Mucosa of gallbladder (tissue), 1 donor: ENCODE measurements at places on chromosomes 3 and 15. TPM values are rescaled to one million over a fixed set of nuclear protein-coding genes. Genes with fewer than 3 reads are reported as not detected.

DNA sequence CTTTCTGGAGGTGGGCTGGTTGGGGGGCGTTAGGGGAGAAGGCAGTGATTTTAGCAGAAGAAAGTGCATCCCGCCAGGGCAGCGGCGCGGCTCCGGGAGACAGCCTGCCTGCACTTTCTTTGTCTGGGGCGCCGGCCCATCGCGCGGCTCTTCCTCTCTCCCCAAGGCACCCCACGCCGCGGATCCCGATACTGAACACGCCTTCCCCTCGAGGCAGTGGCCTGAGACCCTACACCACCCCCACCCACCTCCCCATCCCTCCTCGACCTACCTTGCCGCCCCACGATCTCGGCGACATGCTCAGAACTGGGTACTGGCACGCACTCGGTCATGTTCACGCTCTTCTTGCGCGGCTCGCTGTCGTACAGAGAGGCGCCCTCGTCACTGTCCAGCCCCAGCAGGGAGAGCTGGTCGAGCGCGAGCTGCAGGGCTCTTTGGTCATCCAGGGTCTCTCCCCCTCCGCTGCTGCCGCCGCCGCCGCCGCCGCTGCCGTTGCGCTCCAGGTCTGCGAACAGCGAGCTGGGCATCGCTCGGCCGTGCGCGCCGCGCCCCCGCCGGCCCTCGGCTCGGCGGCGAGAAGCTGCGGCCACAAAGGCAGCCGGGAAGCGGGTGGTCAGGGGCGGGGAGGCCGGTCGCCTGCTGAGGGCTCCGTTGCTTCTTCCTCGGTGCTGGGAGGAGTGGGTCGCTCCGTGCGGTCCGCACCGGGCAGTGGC is 483 bp downstream of the MEX3B start:
- DNase-seq, result peak; percentile 25

DNA sequence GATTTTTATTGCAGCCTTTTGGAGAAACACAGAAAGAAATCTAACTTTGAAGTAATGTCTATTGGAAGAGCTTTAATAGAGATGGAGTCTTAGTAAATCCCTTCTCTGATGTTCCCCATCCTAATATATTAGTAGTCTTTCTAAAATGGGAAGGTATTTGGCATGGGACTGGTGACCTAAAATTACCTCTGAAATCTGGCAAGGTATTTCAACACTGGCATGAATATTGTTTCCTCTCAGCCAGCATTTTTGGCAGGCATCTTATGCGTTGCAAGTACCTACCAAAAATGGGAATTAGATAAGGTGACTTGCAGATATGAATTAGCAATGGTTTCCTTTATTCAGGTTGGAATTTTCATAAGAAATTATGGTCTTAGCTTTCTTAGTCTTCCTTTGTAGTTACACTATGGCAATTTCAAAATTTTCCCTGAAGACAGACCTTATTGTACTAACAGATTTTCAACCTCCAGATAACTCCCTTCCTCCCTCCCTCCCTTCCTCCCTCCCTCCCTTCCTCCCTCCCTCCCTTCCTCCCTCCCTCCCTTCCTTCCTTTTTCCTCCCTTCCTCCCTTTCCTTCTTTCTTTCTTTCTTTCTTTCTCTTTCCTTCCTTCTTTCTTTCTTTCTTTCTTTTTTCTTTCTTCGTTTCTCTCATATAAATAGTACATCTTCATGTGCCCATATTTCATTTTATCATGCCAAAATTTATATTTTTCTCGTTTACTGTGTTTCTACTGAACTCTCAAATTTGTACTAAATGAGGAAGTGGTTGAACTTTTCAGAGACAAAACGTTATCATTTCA is 168.2 kb upstream of the KCNMB2 start:
- no peak for DNase-seq

DNA sequence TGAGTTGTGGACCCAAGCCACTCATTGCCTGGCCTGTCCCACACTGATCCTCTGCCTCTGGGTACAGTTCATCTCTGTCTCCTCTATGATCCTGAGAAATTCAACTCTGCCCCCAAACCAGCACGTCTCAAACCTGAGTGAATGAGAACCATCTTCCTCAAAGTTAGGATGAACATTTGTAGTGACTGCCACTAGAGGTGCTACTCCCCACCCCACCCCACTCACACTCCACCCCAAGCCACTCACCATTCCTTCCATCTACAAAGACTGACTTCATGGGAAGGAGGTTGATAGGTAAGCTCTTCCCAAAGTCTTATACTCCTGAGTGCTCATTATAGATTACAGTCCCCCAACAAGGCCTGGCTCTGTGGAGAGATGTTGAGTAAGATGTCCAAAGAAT is 43.8 kb downstream of the NEK10 start:
- no peak for DNase-seq

IMPG2 gene
- 0.29 TPM for total RNA-seq

GRCh38 chr3:106758459-106758858 is 618.8 kb upstream of the CCDC54 start:
- DNase-seq, result no peak

- DNase-seq, result peak; percentile 70
Observed at GRCh38 chr3:149474250-149474817, at the start of gene TM4SF4. Gene TM4SF4, plus strand, starts transcription at chr3:149474697. Its CDS starts 181 bp downstream, at chr3:149474878.

- no peak for DNase-seq
Observed at GRCh38 chr3:130828948-130829947, 64.6 kb upstream of the ATP2C1 start.

DNA sequence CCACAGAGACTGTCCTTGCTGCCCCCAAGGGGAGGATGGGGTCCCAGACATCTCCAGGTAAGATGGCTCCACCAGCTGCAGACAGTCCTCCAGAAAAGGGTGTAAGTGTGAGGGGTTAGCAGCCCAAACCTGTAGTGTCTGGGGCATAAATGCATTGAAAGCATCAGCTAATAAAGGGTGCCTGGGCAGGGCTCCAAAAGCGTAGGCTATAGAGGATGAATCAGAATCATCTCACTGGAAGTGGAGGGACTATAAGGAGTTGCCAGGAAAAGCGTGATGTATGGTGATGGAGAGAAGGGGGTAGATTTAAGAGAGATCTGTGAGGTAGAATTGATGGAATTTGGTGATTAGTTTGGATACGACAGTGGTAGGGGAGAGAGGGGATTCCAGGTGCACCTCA is 79.9 kb upstream of the ONECUT1 start:
- no peak for DNase-seq

DNA sequence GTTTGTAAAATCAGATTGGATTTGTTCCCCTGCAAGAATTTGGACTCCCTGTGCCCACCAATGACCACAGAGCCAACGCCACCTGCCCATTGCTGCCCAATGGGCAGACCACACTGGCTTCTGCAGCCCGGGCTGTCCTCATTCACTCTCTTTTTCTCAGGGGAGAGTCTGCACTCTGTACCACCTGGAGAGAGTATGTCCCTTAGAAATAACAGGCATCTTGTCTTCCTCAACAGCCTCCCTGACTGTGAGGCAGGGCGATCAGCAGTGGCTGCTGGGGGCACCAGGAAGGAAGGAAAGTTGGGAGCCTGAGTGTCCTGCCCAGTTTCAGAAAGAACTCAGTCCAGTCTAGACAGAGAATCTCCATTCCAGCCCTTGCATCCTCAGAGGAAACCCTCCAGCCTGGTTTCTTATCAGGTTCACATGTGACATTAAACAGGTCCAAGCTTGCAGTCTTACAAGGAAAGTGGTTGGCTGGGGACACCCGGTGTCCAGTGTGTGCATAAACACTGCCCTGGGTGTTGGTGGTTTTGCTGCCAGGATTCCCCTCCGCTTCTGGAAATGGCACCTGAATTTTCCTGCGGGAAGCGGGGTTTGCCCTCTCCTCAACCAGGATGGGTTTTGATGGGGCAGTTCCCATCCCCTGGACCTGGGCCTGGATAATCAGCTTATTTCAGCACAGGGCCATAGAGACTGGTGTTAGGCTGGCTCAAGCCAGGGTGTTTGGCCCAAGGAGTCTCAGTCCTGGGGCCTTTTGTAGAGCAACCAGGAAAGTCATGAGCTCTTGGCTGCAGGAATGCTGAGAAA is 37.2 kb downstream of the SSUH2 start:
- DNase-seq, result peak; percentile 72

- no peak for DNase-seq
Observed at GRCh38 chr15:88612186-88612796, 8.8 kb upstream of the AEN start.

RTP1 gene
- total RNA-seq, result not detected

ACTRT3 gene
- 1.6 TPM for total RNA-seq

DNA sequence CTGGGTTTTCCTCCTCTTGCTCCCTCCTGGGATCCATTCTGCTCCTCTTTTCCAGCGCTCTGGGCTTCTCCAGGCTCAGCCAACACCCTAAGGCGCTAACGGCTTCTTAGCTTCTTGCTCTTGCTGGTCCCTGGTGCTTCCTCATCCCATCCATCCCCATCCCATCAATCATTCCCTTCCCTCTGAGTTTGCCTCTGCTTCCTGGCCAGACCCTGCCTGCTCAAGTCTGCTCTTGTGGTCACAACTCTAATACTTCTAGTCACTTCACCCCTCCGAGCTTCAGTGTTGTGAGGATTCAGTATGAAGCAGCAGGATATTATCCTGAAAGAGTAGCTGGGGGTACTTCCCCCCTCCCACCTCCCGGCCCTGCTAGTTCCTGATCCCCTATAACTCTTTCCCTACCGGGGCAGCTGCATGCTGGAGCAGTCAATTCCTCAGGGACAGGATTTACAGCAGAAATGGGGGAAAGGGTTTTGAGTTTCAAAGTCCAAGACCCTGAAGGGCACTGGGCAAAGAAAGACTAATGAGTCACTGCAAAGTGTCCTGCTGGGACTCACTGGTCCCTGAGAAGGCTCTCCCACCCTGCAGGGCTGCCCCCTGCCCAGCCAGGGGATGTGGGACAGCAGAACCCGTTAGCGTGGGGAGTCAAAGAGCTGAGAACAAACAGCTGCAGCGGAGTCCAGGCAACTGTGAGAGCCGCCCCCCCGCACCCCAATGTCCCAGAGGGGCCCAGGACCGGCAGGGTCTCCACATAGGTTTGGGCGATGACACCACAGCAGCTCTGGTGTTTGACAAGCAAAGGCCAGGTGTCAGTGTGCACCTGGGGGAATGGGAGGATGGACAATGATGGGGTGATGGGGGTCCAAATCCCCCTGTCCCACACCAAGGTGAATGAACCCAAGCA is 2.3 kb upstream of the SYNM start:
- no peak for DNase-seq

DNA sequence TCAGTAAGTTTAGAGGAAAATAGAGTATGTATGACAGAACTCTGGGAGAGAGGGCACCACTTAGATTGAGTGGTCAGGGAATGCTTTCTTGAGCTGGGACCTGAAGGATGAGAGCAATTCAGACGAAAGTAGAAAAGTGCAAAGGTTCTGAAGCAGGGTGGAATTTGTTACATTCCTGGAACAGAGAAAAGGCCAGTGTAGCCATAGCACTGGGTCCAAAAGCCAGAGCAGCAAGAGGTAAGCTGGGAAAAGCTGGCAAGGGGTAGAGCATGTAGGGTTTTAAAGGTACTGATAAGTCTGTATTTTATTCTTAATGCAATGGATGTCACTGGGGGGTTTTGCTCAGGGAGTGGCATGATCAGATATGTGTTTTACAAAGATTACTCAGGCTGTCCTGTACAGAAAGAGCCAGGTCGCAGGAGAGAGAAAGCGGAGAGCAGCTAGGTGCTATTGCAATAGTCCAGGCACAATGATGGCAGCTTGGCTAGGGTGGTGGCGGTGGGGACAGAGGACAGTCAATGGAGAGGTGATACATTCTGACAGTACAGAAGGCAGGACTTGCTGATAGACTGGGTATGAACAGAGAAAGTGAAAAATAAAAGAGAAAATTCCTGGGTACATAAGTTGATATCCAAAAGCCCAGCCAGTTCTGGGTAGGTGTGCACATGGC is 17.0 kb downstream of the FSTL1 start:
- no peak for DNase-seq

GRCh38 chr15:36356978-36357601 is 222.3 kb upstream of the CDIN1 start:
- DNase-seq, result no peak

DNA sequence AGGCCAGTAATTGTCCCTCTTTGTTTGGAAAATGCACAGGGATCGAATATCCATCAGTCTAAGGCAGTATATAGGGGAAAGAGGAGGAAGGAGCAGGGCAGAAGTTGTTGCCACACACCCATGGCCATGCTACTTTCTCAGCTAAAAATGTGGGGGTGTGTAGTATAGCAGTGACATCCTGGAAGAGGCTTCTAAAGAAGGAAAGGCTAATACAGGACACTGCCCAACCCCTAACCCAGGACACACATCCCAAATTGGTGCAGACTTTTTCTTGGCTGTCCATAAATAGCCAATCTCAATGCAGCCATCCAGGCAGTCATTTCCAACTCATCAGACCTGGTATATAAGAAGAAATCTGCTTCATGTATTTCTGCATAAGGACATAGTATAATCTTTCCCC is 33.1 kb upstream of the LRRN1 start:
- no peak for DNase-seq

DNA sequence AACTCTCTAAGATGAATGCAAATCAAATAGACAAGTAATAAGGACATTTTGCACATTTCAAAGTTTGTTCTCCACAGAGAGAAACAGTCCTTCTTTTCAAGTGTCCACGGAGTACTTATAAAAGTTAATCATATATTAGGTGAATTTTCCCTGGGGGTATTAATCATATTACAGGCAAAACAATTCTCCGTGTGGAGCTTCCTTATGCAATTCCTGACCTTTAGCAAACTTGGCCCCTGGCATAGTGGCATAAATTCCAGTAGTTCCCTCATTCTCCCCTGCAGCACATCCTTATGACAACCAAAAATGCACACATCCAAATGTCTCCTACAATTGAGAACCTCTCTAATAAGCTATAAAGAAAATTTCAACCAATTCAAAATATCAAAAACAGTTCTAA is 34.4 kb downstream of the FSIP1 start:
- no peak for DNase-seq

GRCh38 chr3:17065315-17065714 is 180.6 kb downstream of the PLCL2 start:
- no peak for DNase-seq

DNA sequence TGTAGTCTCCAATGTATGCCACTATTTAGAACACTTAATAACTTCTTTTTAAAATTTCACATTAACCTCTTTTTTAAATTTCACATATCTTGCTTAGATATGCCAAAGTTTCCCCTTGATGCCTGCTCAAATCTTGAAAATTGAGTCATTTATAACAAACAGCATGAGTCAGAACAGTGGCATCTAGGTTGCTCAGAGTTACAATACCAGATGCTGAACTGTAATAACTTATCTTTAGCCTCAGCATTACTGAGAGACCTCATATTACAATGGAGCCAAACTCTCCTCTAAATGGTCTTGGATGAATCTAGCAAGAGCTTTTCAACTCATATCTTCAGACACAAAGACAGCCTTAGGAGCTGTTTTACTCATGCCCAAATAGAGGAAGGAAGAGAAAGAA is 439.3 kb upstream of the ARPP21 start:
- DNase-seq, result no peak

DNA sequence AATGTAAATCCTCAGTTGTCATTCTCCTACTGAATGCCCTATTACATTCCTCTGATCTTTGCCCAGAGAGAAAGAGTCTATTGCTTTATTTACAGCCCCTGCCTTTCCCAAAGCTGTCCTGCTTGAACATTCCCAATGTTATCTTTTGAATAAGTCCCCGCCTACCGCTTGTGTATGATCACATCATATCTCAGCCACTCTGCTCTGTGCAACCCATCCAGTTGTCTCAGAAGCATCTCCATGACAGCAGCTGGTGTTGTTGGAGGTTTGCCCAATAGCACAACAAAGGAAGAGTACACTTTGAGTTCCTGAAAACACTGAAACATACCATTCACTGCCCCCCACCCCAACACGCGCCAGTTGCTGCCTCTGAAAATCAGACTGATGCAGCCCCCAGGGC is 22.0 kb upstream of the FAM3D start:
- DNase-seq, result no peak
